Hypothalamus (tissue), 51 donors: ENCODE measurements at places on chromosomes 2 and 18.
A peak's percentile ranks its signal among the peaks of the same experiment; 100 is the strongest.

- no peak for DNase-seq
These were observed 13.0 kb downstream of the SCYGR4 start for GRCh38 chr2:227630322-227630721.

DNA sequence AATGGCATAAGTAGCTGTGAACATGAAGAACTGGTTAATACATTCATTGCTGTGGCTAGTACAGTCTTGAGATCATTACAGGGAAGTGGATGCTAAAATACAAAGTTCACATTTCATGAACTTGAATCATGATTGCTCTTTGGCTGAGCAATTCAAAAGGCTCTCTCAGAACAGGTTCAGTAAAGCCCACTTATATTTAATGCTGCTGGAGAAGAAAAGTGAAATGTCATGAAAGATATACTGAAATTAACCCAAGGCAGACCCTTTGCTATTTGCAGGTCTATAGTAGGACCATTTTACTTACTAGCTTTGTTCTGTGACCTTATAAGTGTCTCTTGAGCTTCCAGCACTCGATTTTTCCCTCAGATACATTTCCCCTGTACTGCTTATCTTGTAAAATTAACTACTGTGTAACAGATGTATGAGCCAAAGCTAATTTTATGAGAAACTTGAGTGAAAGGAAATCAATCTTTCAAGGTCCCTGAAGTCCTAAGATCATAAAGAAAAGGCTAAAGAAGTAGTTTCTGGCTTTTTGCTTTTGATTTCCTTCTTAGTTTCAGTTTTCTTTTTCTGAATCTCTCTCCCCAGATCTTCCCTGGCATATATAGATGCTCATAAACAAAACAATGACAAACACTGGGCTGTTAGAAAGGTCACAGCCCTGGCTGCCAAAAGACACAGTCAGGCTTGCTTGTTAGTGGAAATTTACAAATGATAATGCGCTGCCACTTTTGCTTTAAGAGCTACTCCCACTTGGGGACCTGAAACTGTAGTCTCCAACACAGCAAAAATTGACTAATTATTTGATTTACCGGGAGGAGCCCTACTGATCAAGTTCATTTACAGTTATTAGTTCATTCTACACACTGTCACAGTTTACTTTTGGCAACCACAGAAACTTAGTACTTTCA is 132.7 kb upstream of the XPO1 start:
- DNase-seq: peak; percentile 25

DNA sequence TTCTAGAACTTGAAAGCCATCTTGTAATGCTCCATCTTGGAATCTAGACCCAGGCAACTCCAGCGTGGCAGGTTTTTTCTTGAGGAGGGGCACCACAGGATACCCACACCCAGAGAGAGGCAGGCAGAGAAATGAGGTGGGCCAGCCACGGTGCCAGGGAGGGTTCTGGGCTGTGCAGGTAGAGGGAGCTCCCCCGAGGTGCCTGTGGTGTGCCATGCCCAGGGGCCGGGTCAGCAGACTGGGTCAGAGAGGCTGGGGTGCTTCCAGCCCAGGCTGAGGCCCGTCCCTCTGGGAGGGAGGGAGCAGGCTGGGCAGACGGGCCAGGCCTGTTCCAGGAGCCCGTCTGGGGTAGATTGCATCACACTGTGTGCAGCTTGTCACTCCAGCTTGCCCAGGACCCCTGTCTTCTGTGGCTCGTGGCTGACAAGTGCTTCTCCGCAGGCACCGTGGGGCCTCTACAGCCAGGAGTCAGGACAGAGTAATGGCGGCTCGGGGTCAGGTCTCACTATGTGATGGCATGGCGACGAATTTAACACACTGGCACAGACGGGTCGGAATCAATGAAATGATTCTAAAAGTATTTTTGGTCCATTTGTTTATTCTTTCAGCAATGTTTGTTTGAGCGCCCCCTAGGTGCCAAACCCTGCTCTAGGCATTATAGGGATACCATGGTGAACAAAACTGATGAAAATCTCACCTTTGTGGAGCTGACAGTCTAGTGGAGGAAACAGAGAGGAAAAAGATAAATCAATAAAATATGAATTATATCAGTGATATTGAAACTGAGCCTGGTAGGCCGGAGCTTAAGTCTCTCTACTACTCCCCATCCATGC is 144.0 kb downstream of the ACOXL start:
- no peak for DNase-seq

DNA sequence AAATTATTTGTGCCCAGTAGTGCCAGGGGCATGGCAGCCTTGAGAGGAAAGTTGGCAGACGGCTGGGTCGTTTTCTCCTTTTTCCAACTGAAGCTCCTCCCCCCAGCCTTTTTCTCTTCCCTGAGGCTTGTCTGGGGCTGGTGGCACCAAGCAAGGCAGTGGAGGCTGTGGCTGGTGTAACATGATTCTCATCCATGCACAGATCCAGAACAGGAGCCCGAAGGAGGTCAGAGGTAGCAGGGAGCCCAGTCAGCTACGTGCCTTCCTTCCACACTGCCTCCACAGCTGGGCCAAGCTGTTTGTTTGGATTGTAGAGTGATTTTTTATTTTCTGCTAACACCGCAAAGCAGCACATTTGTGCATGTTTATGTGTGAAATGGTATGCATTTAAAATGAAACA is 170.3 kb upstream of the MGAT5 start:
- DNase-seq: no peak

DNA sequence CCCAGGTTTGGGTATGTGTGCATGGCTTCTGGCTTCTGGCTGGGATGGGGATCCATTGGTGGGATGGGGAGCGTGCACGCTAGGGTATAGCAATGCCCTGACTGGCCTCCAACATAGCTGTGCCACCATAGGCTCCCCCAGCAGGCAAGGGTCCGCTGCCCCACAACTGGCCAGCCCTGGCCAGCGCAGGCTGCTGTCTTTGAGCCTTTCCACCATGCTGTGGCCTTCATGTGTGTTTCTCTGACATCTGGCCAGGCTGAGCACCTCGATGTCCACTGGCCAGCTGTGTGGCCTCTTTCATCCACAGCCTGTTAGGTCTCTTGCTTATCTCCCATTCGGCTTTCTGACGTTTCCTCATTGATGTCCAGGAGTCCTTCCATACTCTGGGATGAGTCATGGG is 231.3 kb downstream of the NDUFA10 start:
- DNase-seq: no peak

DNA sequence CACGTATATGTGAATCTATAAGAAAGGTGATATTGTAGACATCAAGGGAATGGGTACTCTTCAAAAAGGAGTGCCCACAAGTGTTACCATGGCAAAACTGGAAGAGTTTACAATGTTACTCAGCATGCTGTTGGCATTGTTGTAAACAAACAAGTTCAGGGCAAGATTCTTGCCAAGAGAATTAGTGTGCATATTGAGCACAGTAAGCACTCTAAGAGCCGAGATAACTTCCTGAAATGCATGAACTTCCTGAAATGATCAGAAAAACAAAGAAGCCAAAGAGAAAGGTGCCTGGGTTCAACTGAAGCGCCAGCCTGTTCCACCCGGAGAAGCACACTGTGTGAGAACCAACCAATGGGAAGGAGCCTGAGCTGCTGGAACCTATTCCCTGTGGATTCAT is 101.0 kb downstream of the HS6ST1 start:
- no peak for DNase-seq

DNA sequence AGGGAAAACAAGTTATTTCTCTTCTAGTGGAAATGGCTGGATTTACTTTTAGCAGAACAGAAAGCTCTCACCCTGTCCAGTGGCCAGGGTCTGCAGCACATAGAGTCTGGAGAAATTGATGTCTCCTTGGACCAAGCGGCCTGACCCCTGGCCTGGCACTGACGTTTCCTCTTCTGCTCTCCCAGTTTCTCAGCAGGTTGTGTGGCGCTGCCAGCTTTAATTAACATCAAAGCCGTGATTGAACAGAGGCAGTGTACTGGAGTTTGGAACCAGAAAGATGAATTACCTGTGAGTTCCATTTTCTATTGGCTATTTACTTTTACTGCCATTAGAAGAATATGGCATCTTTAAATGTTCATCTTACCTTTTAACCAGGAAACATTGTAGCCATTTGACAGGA is 20.9 kb downstream of the CD8A start:
- DNase-seq: no peak

- no peak for DNase-seq
These were observed 201.1 kb downstream of the SP3 start for GRCh38 chr2:173764094-173764493.

GRCh38 chr2:64393383-64394010 is 60.5 kb upstream of the LGALSL start:
- DNase-seq: no peak

- DNase-seq: no peak
These were observed 48.5 kb downstream of the SOCS6 start for GRCh38 chr18:70337139-70337972.
